G401 (cell line): ENCODE measurements at places on chromosomes 16 and 17.

DNA sequence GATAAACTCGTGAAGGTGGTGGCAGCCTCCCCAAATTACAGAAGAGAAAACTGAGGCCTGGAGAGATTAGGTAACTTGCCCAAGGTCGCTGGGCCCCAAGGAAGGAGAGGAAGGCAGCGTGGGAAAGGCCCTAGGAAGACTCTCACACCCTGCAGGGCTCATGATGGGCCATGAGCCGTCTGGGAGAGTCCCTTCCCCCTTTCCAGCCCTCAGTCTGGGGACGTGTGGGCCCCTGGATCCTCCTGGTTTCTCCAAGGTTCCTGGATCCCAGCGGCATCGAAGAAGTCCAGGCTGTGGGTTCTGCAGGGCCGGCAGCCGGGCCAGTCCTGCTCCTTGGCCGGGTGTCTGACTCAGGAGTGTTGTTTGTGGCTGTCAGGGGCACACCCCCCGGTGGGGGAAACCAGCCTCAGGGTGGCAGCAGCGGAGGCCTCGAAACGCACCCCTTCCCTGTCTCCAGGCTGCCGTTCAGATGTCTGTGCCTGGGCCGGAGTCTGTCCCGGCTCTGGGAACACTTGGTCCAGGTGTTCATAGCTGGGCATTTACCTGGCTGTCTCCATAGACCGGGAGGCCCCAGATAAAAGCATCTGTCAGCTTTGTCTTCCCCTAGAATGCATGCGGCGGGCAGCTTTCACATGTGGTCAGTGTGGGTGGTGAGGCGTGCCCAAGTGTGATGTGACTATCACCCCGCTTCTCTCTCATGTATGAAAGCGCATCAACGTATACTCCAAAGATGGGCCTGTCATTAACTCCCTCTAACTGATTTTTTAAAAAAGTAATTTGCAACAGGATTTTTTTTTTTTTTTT lies 3.7 kb upstream of the RAP1GAP2 start:
- DNase-seq, result no peak

GRCh38 chr17:76735006-76735405 lies 2.1 kb downstream of the SRSF2 start:
- DNase-seq, result no peak

DNA sequence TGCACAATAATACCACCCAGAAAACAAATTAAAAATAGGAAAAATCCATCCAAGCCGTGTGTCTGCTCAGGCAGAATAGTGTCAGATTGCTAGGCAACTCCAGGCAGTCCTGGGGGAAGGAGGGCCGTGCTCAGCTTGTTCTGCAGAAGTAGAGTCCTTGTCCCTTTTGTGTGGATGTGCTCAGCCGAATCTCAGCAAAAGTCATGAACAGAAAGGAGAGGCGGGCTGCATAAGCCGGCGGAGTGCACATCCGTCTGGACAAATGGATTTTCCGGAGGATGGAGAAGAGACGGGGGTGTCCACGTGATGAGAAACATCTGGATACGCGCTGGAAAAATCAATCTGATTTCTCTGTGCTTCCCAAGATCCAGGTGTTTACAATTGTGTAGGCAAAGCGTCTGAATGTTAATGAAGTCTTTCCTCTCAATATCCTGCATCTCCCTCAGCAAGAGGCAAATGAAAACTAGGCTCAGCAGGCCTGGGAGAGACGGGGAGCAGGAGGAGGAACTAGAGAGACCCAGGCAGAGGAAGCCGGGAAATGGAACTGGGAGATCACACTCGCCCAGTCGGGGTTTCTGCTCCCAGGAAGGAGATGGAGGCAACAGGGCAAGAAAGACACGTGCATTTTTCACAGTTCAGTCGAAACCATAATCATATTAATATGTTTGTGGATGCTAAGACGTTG lies 7.7 kb upstream of the RBFOX3 start:
- DNase-seq, result no peak

DNA sequence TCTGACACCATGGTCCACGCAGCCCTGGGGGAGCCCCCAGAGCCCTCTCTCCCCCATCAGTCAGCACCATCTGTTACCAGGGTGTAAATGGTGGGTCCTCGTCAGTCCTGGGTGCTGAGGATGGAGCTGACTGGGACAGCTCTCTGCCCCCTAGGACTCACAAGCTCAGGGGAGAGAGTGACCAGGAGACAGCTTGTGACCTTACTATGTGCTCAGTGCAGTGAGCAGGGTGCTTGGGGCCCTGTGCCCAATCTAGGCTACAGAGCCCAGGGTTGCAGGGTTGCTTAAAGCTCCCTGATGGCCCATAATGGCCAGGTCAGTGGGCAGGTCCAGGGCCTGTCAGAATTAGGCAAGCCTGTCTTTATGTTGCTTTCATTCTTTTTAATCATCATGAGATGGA lies 11.3 kb downstream of the MMP2 start:
- no peak for DNase-seq
